ENCODE measurements at places on chromosomes 7 and 10. TPM values are rescaled to one million over a fixed set of nuclear protein-coding genes. Genes with fewer than 3 reads are reported as not detected.

- H3K27ac ChIP-seq = peak overlapping the region; percentile 98
- peak overlapping the region; percentile 78 for H3K4me3 ChIP-seq
- H3K36me3 ChIP-seq = no peaks in the 10 kb centered on the region
- DNase-seq = peak; percentile 82
- peaks cover 7% of the 10 kb centered on the region for H3K4me1 ChIP-seq
These were observed 591 bp downstream of the UBE2H start for GRCh38 chr7:129952086-129952652.

- no peaks in the 10 kb centered on the region for H3K27me3 ChIP-seq
- no peaks in the 10 kb centered on the region for H3K4me1 ChIP-seq
- H3K4me3 ChIP-seq = no peak overlapping the region
- no peak for DNase-seq
- H3K36me3 ChIP-seq = no peaks in the 10 kb centered on the region
These were observed 31.0 kb upstream of the PFKP start for GRCh38 chr10:3036155-3037021.

GRCh38 chr7:142711196-142711595, 38.1 kb upstream of the PRSS1 start:
- no peak for DNase-seq
- no peaks in the 10 kb centered on the region for H3K36me3 ChIP-seq
- H3K4me3 ChIP-seq = no peak overlapping the region
- no peak overlapping the region for H3K27ac ChIP-seq

CYP2C19 gene
- total RNA-seq = 0.28 TPM

DNA sequence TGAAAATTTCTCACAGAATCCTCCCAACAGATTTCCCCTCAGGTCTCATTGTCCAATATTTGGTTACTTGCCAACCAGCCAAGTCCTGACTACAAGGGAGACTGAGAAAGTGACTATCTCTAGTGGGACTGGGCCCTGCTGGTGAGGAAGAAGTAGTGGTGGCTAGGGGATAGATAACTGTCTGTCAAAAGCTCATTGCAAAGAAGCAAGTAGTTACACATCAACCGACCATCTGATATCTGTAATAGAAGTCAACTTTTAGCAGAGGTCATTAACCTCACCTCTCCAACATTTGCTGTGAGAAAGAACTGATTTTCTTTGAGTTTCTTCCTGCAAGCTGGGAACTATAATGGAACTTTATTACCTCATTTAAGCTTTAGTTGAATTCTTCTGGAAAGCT, 15.2 kb downstream of the STAMBPL1 start:
- no peaks in the 10 kb centered on the region for H3K36me3 ChIP-seq
- no peak overlapping the region for H3K27ac ChIP-seq
- no peak overlapping the region for H3K4me3 ChIP-seq
- no peaks in the 10 kb centered on the region for H3K4me1 ChIP-seq
- H3K27me3 ChIP-seq = no peaks in the 10 kb centered on the region
- no peak for DNase-seq
